Iris pigment epithelial cell (primary cell): ENCODE measurements at places on chromosomes 16 and 17.

GRCh38 chr16:82300374-82300951, 130.4 kb upstream of the MPHOSPH6 start:
- no peak for DNase-seq

- DNase-seq, result no peak
Observed at GRCh38 chr17:70654706-70655105, 485.4 kb downstream of the KCNJ2 start.

DNA sequence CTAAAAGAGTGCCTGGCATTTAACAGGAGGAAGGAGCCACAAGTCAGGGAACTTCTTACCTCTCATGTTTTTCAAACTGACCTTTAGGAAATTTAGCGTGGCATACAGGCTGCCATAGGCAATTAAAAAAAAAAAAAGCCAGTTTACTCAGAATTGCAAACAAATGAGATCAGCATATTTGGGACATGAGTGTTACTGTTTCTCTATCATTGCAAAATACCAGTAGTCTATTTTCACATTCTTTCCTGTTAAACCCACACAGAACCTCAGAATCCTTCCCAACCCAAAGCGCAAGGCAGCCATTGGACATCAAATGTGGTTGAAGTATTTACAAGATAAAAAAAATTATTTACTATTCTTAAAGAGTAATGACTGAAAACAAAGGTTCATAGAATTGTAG, 366.4 kb upstream of the DYNLRB2 start:
- DNase-seq, result peak; percentile 91

- DNase-seq, result no peak
Observed at GRCh38 chr17:27585153-27585681, 45.8 kb upstream of the LGALS9 start.

DNA sequence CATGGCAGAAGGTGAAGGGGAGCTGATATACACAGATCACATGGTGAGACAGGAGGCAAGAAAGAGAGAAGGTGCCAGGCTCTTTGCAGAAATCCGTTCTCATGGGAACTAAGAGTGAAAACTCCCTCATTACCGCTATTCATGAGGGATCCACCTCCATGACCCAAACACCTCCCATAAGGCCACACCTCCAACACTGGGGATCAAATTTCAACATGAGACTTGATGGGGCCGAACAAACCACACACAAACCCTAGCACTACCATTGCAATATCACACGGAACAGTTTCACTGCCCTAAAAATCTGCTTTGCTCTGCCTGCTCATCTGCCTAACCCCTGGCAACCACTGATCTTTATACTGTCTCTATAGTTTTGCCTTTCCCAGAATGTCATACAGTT, 34.8 kb downstream of the C17orf67 start:
- DNase-seq, result peak; percentile 66

- peak; percentile 24 for DNase-seq
Observed at GRCh38 chr17:37089956-37090355, 141.2 kb downstream of the AATF start.

- no peak for DNase-seq
Observed at GRCh38 chr17:43014020-43014648, 7.5 kb downstream of the IFI35 start.

DNA sequence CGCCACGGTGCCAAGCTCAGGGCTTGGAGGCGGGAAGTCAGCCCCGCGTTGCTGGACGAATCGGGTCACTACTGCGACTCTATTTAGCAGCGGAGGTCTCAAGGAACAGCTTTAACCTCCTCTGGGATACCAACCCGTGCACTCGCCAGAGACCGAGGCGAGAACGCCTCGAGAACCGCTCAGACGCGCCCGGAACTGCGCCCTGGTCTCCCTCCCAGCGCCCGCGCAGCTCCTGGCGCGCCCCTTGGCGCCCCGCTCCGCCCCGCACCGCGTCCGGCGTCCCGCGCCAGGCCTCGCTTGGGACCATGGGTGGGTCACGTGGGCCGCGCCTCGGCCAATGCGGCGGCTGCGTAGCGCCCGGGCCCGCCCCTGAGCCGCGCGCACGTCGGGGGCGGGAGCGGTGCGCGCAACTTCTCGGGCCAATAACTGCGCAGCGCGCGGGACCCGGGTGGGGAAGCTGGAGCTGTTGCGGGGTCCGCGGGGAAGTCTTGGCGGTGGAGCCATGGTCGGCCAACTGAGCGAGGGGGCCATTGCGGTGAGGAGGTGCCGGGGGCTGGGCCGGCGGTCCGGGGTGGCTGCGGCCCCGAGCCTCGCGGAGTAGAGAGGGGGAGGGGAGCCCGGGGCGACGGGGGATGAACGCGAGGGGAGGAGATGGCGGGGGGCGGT, at the start of the genes RPA1 and SMYD4:
TSS of gene RPA1 (plus strand) at position 414 of the 666 bp plus-strand sequence. CDS start at position 503, 89 bp downstream.
TSS of gene SMYD4 (minus strand) at position 311 of the 666 bp plus-strand sequence. CDS start 1,908 bp downstream, outside the sequence.
- peak; percentile 88 for DNase-seq

- DNase-seq, result no peak
Observed at GRCh38 chr17:32382526-32383223, 32.7 kb downstream of the ZNF207 start.

DNA sequence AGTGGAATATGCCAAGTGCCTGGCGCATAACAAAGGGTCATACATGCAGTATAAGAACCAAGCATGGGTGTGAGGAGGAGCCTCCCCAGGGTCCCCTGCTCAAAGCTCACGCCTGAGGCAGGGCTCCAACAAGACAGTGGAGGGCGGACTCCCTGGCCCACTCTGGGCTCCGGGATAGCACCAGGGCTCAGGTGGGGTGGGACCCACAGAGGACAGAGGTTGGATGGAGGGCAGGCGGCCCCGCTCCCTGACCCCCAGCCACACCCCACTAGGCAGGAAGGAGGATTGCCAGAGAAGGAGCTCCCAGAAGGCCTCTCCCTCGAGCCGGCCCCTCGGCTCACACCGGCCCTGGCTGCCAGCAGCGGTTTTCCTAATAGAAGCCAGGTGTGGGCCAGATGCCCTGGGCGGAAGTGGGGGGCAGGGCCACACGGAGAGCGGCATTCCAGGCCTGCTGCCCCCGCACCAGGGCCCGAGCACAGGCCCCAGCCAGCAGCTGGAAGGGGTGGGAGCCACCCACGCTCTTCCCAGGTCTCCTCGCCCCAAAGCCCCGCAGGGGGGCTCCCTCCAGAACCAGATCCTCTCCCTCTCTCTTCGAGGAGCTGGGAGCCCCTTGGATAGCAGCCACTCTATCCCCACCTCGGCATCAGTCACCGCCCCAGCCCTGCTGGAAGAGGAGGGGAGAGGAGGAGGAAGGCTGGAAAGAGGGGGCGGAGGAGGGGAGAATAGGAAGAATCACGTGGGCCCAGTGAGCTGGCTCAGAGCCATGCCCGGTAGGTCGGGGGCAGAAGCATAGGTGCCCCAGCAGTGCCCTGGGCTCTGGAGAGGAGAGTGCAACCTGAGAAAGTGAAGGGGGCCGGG, 21.0 kb downstream of the VASN start:
- DNase-seq, result peak; percentile 48
